ENCODE measurements at places on chromosomes 3 and 15.
A peak's percentile ranks its signal among the peaks of the same experiment; 100 is the strongest.

DNA sequence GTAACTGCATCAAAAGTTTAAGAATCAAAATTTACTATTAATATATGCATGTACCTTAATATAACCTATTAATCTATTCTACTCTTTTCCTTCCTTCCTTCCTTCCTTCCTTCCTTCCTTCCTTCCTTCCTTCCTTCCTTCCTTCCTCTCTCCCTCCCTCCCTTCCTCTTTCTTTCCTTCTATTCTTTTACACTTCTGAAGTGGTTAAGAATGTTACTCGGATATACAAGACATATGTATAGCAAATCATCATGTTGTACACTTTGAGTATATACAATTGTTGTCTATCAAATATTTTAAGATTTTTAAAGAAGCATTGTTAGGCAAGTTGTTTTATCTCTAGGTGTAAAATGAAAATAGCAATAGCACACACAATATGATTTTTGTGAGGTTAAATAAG is 713.1 kb upstream of the NAALADL2 start:
- DNase-seq = no peak

- no peak for DNase-seq
Observed at GRCh38 chr3:25294169-25294805, 133.8 kb upstream of the RARB start.

DNA sequence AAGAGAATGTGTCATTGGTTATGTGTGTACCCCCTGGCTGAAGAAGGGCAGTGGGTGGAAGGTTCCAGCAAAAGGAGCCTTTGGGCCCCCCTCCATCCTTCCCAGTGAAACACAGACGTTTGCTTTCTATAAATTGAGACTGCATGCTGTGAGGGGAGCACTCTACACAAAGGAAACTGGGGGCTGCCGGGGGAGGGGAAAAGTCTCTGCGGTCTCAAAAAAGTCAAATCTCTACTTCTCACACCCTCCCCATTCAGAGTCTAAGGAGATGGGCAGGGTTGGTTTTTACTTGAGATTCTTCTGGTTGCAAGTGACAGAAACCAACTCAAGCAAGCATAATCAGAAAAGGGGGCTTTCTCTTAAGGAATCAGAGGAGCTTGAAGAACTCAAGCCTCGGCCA is 50.1 kb upstream of the TLE3 start:
- DNase-seq = no peak

DNA sequence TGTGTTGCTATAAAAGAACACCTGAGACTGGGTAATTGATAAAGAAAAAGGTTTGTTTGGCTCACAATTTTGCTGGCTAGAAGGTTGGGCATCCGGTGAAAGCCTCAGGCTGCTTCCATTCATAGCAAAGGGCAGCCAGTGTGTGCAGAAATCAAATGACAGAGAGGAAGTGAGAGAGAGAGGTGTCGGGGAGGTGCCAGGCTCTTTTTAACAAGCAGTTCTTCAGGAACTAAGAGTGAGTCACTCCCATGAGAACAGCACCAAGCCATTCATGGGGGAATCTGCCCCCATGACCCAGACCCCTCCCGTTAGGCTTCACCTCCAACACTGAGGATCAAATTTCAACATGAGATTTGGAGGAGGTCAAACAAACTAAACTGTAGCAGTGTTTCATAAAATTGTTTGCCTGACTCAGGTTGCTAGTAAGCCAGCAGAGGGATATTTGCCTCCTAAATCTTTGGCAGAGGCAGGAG is 4.5 kb upstream of the PARP15 start:
- DNase-seq = peak; percentile 21
